ENCODE measurements at places on chromosomes 3 and 15.

GRCh38 chr3:151156618-151157216 lies 46.3 kb downstream of the GPR171 start:
- peak; percentile 65 for DNase-seq

DNA sequence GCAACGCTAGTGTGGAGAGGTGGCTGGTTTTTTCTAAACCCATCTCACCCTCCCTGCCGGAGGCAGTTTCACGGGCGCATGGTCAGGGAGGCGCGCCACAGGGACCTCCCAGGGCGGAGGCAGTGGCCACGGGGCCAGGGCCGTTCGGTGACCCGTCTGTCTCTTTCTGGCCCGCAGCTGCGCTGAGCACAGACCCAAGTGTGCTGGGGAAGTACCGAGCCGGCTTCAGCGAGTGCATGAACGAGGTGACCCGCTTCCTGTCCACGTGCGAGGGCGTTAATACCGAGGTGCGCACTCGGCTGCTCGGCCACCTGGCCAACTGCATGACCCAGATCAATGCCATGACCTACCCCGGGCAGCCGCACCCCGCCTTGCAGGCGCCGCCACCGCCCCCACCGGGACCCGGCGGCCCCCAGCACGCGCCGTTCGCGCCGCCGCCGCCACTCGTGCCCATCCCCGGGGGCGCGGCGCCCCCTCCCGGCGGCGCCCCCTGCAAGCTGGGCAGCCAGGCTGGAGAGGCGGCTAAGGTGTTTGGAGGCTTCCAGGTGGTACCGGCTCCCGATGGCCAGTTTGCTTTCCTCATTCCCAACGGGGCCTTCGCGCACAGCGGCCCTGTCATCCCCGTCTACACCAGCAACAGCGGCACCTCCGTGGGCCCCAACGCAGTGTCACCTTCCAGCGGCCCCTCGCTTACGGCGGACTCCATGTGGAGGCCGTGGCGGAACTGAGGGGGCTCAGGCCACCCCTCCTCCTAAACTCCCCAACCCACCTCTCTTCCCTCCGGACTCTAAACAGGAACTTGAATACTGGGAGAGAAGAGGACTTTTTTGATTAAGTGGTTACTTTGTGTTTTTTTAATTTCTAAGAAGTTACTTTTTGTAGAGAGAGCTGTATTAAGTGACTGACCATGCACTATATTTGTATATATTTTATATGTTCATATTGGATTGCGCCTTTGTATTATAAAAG lies 1.8 kb downstream of the HES1 start:
- DNase-seq = no peak

DNA sequence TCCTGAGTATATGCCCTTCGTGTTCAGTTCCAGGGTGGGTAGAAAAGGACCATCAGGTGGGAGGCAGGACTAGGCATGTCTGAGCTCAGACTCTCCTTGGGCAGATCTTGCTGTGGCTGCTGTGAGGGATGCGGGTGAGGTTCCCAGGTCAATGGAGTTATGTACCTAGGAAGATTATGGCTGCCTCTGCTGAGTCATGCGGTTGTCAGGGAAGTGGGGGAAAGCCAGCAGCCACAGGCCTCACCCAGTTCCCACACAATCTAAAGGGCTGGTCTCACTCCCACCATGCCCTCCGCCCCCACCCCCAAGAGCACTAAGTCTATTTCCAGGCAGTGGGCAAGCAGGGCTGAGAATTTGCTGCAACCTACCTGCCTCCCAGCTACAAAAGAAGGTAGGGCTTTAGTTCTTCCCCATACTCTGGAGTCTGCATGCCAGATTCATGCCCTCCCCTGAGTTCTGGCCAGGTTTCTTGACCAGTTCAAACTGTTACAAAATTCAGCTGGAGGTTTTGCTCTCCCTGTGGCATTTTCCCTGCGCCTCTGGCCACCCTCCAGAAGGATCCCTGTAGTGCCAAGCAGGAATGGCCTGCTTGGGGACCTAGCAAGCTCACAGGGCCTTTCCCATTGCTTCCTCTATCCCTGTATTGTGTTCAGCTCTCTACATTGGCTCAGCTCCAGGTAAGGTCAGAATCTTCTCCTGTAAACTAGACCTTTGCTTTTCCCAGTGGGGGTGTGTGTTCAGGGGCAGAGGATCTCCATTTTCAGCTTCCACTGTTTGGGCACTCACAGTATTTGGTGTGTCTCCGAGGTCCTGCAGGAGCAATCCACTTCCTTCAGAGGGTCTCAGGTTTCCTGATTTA lies 12.7 kb upstream of the TMCO5A start:
- DNase-seq = no peak

GRCh38 chr3:8606701-8607231 lies 37.8 kb downstream of the SSUH2 start:
- no peak for DNase-seq

GRCh38 chr3:173622166-173622565 lies 224.6 kb downstream of the NLGN1 start:
- DNase-seq = no peak

- DNase-seq = no peak
Measured at GRCh38 chr15:62771234-62771633, 271.3 kb upstream of the TPM1 start.

GRCh38 chr15:22262613-22263020 lies 182.3 kb downstream of the OR4M2 start:
- DNase-seq = no peak

DNA sequence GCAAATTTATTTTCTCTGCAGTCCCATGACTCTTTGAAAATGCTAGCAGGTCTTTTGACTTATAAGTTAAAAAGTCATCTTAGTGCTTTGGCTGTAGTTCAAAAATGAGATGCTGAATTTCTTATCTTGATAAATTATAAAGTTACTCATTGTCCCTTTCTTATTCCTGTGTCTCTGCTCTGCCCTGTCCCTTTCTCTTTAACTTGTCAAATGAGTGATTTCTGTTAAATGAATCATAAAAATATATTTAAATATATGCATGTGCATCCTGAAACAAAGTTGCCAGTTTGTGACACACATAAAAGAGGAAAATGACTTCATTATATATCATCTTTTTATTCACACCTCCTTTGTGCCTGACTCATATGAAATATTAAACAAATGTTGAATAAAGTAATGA lies 1097.3 kb upstream of the EPHA6 start:
- DNase-seq = no peak

- no peak for DNase-seq
Measured at GRCh38 chr15:39556461-39556860, 24.4 kb upstream of the THBS1 start.

DNA sequence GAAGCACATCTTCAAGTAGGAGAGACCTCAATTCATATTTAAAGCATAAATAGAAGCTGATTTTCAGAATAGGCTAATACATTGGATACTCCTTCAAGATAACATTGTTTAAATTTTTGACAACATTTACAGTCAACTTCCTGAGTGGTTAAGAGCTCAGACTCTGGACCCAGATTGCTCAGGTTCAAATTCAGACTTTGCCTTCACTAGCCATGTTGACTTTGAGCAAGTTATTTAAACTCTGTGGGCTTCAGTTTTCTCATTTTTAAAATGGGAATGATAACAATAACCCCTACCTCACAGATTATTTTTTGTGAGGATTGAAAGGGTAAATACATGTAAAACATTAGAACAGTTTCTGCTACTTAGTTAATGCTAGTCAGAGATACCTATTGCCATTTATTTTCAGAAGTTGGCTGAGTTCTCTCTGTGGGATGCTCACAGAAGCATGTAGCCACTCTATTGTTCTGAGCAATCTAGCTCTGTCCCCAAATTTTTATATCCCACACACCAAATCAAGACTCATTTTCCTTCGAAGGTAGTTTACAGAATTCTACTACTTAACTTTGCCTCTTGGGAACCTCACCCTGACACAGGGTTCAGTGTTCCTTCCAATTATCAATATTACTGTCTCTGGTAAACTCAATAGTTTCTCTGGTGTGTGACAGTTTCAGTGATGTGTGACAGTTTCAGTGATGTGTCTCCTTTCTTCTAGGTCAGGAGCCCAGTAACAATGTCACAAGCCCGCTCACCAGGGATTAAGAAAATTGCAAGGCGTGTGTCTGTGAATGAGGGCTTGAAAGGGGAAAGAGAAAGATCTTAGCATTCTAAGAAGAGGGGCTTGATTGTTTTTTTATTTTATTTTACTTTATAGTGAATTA lies 79.4 kb upstream of the OSTN start:
- DNase-seq = no peak

DNA sequence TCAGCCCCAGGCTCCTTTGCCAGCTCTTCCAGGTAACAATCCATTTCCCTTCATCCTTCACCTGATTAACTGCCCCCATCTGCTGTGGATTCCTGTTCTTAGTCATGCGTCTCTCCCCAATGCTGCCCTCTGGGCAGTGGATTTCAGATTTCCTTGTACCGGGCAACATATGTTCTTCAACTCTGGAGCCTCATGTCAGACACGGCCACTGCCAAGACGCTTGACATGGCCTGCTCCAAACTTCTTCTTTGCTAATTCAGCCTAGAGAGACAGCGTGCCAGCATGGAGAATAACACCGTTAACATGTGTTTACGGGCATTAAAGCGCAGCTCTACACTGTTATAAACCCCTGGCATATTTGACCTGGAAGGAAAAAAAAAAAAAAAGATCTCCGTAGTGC lies 1035.1 kb upstream of the NR2F2 start:
- DNase-seq = no peak

DNA sequence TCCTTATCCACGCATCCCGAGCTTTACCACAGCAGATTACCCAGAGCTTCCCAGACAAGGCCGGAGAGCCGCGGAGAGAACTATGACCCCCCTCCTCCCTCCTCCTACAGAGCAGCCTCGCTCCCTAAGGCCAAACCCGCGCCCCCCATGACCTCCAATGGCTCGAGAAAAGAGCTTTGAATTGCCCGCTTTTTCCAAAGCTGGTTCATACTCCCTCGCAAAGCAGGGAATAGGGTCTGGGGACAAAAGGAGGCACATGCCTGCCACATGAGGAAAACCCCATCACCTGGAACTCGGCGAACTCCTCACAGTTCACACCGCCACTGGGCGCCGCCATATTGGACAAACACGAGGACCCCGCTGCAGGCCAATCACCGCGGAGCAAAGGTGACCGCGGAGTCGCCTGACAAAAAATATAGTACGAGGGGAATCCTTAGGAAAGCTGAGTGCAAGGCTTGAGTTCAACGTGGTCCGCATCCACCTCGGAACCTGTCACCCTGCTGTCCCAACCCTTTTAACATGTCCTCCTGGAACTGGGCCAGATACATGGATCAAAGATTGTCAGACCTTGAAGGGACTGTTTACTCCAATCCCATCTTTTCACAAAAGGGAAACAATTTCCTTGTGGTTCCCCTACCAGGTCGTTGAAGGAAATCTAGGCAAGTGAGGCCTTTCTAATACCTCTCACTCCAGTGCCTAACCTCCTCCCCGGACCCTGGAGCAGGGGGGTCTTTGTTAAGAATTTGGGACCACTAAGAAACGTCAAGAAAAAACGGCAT lies at the start of gene MIX23:
Gene MIX23, minus strand, starts transcription at position 344 of the 779 bp plus-strand sequence. Its CDS starts 7 bp downstream, at position 337.
- DNase-seq = peak; percentile 73

GRCh38 chr3:78506581-78507195 lies 1261.1 kb downstream of the ROBO1 start:
- no peak for DNase-seq

DNA sequence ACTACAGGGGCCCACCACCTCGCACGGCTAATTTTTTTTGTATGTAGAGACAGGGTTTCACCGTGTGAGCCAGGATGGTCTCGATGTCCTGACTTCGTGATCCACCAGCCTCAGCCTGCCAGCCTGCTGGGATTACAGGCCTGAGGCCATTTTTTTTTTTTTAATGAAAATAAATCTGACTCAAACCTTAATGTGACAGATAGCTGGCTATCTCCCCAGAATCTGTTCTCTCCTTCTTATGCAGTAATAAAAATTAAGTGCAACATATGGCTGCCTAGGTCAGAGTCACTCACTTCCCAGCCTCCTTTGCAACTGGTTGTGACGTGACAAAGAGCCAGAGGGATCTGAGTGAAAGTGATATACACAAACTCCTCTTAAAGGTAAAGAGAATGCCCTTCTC lies 53.0 kb downstream of the ZNF148 start:
- no peak for DNase-seq

DNA sequence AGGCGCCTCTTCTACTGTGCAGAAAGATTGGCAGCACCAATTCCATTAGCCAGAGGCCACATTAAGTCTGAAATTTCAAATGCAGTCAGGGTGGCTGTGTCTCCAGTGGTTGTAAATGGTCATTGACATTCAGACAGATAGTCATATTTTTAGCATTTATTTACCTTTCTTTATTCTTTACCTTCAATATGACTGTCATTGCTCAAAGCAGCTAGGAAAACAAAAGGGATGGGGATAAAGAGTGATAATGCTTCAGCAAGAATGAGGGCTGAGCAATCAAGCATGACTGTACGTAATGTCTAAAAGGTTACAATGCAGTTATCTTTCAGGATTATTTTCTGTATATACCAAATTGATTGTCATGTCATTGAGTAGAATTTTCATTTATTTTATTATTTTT lies 360.4 kb downstream of the EFHB start:
- no peak for DNase-seq

- DNase-seq = no peak
Measured at GRCh38 chr15:63987796-63988378, 58.4 kb downstream of the DAPK2 start.
